ENCODE measurements at places on chromosomes 16 and 17.
A peak's percentile ranks its signal among the peaks of the same experiment; 100 is the strongest.

DNA sequence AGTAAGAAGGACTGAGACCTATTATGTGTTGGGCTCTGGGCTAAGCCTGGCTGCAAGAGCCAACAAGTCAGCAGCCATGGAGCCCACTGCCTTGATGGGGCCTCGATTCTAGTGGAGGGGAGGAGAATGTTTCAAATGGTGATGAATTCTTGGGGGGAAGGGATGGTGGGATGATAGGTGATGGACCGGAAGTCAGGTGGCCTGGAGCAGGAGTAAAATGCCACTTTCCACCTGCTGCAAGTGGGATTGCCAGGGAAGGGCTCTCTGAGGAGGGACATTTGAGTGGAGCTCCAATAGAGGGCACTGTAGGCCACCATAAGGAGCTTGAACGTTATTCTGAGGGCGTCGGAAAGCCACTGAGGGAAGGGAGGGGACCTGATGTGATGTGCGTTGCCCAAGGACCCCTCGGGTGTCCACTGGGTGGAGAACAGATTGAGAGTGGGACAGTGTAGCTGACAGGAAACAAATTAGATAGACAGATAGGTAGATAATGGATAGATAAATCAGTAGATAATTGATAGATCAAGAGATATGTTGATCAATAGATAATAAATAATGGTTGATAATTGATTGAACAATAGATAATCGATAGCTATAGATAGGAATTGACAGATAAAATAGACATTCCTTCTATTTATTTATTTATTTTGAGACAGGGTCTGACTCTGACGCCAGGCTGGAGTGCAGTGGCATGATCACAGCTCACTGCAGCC lies 18.2 kb upstream of the NXPH3 start:
- DNase-seq = peak; percentile 30

DNA sequence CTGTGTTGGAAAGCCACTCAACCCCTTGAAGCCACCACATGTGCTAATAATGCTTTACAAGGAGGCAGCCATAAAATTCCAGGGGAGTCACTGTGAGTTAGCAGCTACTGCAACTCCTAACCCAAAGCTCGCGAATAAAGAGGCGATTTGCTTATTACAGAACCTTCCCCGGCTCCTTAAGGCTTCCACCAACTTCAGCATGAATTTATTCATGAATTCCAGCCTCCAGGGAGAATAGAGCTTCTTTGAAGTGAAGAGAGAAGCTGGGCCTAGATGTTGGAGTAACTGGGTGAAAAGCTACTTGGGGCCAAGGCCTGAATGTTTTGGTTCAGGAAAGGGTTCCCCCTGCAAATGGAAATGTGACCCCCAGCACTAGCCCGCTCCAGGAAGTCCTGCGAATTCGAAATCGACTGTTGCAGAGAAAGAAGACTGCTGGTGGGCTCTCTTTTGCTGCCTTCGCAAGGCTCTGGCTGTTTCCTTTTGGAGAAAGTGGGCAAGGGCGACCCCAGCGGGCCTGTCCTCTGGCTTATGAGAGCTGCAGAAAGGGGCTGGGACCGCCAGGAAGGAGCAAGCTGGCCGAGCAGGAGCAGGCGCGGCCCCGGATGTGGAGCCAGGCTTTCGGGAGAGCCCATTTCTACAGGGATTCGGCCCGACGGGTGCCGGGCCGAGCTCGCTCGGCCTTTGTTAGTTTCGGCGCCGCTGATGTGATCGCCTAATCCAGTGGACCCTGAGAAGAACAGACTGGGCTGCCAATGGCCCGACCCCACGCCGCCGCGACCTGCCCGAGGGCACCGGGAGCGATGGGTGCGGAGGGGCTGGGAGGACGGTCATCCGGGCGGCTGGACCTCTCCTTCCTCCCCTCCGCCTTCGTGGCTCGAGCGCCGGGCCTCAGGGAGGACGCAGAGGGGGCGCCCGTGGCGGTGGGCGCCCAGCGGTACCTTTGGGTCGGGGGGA lies 7.6 kb downstream of the CBX8 start:
- DNase-seq = no peak

DNA sequence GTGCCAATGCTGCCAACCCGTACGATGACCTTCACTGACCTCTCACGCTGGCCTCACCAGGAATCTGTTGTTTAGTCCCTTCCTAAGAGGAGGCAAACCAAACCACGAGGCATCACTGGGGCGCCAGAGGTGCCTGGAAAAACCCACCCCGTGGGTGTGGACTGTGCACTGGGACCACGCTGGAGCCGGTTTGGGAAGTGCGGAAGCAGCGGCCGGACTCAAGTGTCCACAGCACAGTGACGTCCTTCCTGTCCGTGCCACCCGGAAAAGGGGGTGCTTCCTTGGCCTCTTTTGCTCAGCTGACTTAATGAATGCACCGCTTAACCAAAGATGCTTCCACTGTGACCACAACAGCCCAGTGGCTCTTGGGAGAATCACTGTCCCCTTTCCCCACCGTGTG lies 9.0 kb upstream of the KIF19 start:
- DNase-seq = no peak

- no peak for DNase-seq
Measured at GRCh38 chr17:58402679-58403078, 14.7 kb downstream of the RNF43 start.

DNA sequence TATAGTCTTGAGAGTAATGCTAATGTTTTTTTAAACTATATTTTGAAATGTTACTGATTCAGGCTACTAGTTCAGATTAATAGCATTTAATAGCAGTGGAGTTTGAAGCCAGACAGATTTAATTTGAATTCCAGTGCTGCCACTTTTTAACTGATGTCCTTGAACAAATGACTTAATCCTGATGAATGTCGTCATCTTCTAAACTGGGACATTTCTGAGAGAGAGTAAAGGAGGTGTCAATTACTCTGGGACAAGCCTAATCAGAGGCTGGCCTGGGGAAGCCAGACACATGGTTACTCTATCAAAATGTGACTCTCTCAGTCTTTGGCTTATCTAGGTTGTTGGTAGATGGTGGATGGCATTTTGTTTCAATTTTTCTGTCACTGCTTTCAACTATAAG lies 246.7 kb downstream of the HS3ST3A1 start:
- DNase-seq = no peak

DNA sequence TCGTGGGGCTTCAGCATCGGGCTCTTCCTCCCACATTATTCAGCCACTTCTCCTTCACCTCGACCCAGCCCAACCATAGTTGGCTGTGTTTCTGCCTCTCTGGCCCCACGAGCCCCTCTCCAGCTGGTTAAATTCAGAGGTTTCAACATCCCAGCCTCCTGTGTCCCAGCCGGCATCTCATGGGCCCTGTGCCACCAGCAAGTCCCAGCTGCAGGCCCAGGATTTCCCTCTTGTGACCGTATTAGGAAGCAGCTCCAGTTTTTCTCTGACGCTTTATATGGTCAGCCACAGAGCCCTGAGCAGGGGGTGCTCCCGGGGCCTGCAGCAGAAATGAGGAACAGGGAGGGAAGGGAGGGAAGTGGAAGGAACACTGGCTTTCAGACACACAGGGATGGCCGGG lies 27.4 kb downstream of the MYH11 start:
- peak; percentile 38 for DNase-seq

GRCh38 chr17:68539548-68540467 lies 27.6 kb downstream of the PRKAR1A start:
- DNase-seq = no peak

- DNase-seq = no peak
Measured at GRCh38 chr17:36992701-36993100, 43.9 kb downstream of the AATF start.

DNA sequence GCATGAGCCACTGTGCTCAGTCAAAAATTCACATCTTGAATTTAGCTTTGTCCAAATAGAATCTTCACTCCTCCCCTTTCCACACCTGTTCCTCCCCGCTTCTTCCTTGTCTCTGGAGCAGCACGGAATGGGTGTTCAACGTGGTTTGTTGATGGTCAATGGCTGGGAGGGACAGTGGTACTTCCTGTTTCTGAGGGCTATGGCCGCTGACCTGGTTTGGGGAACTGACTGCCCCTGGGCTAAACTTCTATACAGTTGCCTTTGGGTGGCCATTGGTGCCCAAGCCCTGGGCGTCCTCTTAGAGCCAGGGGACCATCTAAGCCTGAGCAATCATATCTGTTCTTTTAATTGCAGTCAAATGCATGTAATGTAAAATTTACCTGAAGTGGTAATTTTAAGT lies 19.1 kb upstream of the WFIKKN2 start:
- DNase-seq = no peak

- no peak for DNase-seq
Measured at GRCh38 chr17:63491977-63492618, 15.2 kb downstream of the ACE start.

DNA sequence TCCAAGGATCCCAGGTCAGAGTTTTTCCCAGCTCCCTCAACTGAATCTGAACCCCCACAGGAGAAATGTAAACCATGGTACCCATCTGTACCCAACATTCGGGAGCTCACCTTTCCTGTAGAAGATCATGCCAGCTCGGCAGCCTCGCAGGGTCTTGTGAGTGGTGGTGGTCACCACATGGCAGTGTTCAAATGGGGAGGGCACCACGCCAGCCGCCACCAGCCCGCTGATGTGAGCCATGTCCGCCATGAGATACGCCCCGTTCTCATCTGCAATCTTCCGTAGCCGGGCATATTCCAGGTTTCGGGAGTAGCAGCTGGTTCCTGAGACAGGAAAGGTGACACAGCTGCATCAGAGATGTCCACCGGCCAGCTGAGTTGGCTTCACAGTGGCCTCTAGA lies 23.4 kb downstream of the SHMT1 start:
- no peak for DNase-seq

DNA sequence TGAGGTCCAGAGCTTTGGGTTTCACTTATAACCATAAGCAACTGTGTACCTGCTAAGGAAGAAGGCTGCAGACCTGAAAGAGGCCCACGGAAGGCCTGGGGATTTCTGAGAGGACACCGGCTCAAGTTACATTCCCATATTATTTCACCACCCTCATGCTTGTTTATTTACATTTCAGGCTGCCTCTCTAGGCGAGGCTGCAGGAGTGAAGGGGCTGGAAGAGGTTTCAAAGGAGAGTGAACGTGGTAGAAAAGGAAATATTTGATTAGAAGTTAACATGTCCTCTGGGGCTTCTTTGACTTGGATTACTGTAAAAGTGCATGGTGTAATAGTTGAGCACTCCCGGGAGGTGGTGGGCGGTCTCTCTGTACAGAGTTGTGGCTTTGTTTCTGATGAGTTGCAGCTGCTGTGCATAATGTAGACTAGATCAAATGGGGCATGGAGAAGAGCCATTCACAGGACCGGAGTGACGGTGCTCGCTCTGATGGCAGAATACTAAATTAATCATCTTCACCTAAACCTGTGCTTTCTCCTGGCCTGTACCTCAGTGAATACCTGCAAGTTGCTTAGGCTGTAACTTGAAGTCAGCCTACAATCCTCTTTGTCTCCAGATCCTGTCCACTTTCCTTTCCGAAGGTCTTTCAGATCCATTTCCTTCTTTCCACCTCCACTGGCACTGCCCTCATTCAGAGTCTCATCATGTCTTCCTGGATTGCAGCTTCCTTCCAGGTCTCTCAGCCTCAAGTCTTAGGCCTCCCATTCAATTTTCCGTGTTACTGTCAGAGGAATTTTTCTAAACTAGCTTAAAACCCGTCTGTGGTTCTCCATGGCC lies 1.9 kb upstream of the CPD start:
- peak; percentile 88 for DNase-seq

GRCh38 chr16:18811925-18812324 lies 10.6 kb upstream of the ARL6IP1 start:
- no peak for DNase-seq

GRCh38 chr16:68499006-68499405 lies 40.1 kb upstream of the ZFP90 start:
- DNase-seq = no peak

GRCh38 chr16:67149276-67150046 lies 1.3 kb downstream of the B3GNT9 start:
- no peak for DNase-seq

GRCh38 chr16:23753908-23754593 lies 775 bp upstream of the CHP2 start:
- DNase-seq = no peak

GRCh38 chr17:45200701-45201100 lies 21.0 kb upstream of the FMNL1 start:
- DNase-seq = no peak

- no peak for DNase-seq
Measured at GRCh38 chr16:57284209-57284951, at the start of gene PLLP. PLLP (minus strand) TSS chr16:57284672; CDS start chr16:57284540, 132 bp downstream.

GRCh38 chr16:51184702-51185433 lies 33.8 kb upstream of the SALL1 start:
- no peak for DNase-seq

DNA sequence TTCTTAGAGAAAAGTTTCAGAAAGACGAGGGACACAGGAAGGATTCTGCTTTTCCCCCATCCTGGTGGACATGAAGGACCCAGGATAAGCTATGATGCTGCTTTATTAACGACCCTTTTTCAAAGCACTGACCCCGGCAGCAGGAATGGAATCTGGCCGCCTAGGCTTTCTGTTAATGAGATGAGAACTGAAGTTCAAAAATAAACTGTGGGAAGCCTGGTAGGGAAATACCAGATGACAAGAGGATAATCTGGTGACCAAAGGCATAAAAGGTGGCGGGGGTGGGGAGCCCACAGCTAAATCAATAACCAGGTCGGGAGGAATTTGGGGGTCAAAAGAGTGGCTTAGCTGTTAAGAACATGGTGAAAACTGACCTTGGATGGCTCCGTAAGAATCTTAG lies 171.0 kb downstream of the XYLT1 start:
- no peak for DNase-seq

GRCh38 chr17:3796822-3797170 lies 4.2 kb downstream of the ITGAE start:
- no peak for DNase-seq

DNA sequence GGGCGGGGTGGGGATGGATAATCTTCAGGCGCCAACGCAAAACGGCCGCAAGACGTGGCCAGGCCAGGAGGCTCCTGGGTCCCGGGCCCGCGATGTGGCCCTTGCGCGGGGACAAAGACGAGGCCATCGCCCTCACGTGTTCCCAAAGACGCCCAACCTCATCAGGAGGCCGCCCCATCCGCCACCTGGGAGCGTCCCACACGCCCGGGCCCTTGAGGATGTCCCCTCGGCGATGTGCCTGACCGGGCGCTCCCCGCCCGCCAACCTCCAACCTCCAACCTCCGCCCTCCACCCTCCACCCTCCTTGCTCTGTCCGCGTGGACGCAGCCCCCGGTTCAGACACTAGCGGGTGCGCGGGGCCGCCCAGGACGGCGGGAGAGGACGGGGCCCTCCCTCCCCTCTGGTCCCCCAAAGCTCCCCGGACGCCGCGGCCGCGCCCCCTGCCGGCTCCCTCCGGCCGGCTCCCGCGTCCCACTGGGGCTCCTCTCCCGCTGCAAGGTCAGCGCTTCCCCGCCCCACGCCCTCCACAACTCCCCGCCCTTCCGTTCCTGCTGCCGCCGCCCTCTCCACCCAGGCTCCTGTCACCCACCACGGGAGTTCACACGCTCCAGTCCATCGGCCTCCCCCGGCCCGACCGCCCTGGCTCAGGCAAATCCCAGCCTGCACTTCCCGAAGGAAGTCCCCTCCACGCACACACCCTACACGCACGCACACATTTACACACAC lies 250.8 kb upstream of the RPL38 start:
- no peak for DNase-seq

- DNase-seq = no peak
Measured at GRCh38 chr17:70295329-70295728, 126.0 kb downstream of the KCNJ2 start.

- no peak for DNase-seq
Measured at GRCh38 chr17:45184144-45184543, 22.5 kb downstream of the HEXIM2 start.

Data from renal pelvis (tissue), 12 donors.